ENCODE measurements at places on chromosomes 1 and 21.

DNA sequence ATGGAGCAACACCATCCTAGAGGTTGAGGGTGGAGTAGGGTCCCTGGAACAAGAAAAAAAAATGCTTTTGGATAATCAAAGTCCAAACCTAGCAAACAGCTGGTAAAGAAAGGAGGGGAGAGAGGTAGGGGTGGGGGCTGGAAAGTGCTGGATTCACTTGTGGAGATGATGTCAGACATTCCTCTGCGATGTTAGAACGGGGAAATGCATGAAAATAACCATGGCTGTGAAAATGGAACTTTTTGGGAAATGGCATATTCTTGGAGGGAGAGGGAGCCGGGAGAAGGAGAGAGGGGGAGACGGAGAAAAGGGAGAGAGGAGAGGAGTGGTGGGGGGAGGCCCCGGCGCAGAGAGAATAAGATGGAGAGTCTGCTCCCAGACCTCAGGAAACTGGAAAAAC lies 53.6 kb downstream of the OLFML2B start:
- H3K4me3 ChIP-seq, result no peak overlapping the region
- no peaks in the 10 kb centered on the region for H3K4me1 ChIP-seq
- H3K27me3 ChIP-seq, result no peaks in the 10 kb centered on the region
- DNase-seq, result no peak
- H3K36me3 ChIP-seq, result peaks cover 16% of the 10 kb centered on the region
- H3K27ac ChIP-seq, result no peak overlapping the region

GRCh38 chr1:175054736-175055135 lies 12.9 kb upstream of the TNN start:
- H3K36me3 ChIP-seq, result no peaks in the 10 kb centered on the region
- H3K27ac ChIP-seq, result no peak overlapping the region
- H3K4me1 ChIP-seq, result no peaks in the 10 kb centered on the region
- H3K4me3 ChIP-seq, result no peak overlapping the region
- H3K27me3 ChIP-seq, result peaks cover 9% of the 10 kb centered on the region
- no peak for DNase-seq

DNA sequence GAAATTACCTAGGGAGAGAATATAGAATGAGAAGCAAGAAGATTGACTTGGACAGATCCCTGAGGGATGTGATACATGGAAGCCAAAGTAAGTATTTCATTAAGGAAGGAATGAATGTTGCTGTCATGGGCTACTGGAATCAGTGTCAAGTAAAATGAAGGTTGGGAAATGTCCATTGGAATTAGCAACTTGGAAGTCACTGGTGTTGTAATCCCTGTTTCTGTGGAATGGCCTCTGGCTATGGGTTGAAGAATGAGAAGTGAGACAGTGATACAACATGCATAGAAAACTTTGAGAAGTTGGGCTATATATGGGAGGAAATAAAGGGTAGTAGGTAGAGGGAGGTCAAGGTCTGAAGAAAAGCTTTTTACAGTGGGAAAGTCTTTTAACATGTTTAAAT lies 54.7 kb downstream of the CCDC18 start:
- H3K27ac ChIP-seq, result no peak overlapping the region
- DNase-seq, result no peak
- no peaks in the 10 kb centered on the region for H3K4me1 ChIP-seq
- H3K36me3 ChIP-seq, result peaks cover 5% of the 10 kb centered on the region
- H3K27me3 ChIP-seq, result no peaks in the 10 kb centered on the region

DNA sequence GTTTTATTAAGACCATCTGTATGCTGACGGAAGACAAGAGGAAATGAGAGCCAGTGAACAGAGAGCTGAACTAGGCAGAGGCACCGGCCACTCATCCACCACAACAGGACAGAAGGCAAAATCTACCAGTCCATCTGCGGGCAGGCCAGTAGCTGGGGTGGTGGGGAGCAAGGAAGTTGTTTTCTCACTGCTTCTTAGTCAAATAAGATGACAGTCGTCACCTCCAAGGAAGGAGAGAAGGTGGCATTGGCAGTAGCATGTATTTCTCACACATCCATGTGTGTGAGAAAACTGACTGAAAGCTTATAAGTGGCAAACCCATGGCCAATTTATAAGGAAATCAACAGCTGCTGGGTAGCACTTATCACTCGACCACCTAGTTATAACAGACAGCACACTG lies 8.2 kb downstream of the TTC13 start:
- peaks cover 10% of the 10 kb centered on the region for H3K36me3 ChIP-seq
- DNase-seq, result no peak
- H3K4me3 ChIP-seq, result no peak overlapping the region
- peaks cover 40% of the 10 kb centered on the region for H3K4me1 ChIP-seq

- peak overlapping the region; percentile 97 for H3K4me3 ChIP-seq
- peaks cover 47% of the 10 kb centered on the region for H3K4me1 ChIP-seq
- peaks cover 12% of the 10 kb centered on the region for H3K36me3 ChIP-seq
- no peaks in the 10 kb centered on the region for H3K27me3 ChIP-seq
- H3K27ac ChIP-seq, result no peak overlapping the region
Observed at GRCh38 chr1:231335663-231336602, 1.7 kb downstream of the EXOC8 start.

GRCh38 chr1:71861022-71861421 lies 421.3 kb downstream of the NEGR1 start:
- peak; percentile 0 for DNase-seq
- no peaks in the 10 kb centered on the region for H3K36me3 ChIP-seq
- H3K27ac ChIP-seq, result no peak overlapping the region
- no peak overlapping the region for H3K4me3 ChIP-seq

DNA sequence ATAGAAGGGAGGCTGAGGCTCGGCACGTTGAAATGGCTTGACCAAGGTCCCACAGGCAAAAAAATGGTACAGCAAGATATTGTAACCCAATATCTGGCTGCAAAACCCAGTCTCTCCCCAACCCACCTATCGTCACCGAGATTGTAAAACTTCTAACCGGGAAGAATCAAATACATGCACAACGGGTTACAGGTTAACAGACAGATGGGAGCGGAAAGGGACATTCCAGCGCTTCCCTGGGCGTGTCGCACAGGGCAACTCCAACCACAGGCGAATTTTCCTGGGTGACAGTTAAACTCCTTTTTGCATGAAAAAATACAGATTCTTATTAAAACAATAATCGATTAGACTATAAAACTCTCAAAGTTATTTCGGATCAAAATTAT lies 31.8 kb upstream of the JUN start:
- H3K27ac ChIP-seq, result peak overlapping the region; percentile 71
- H3K4me3 ChIP-seq, result peak overlapping the region; percentile 82
- DNase-seq, result no peak
- no peaks in the 10 kb centered on the region for H3K36me3 ChIP-seq
- no peaks in the 10 kb centered on the region for H3K27me3 ChIP-seq
- H3K4me1 ChIP-seq, result peaks cover 47% of the 10 kb centered on the region

GRCh38 chr1:92567211-92567868 lies 80.6 kb upstream of the GFI1 start:
- no peaks in the 10 kb centered on the region for H3K36me3 ChIP-seq
- H3K4me3 ChIP-seq, result no peak overlapping the region
- H3K27ac ChIP-seq, result no peak overlapping the region
- DNase-seq, result no peak

- H3K27ac ChIP-seq, result no peak overlapping the region
- H3K36me3 ChIP-seq, result no peaks in the 10 kb centered on the region
- H3K4me1 ChIP-seq, result no peaks in the 10 kb centered on the region
- H3K27me3 ChIP-seq, result no peaks in the 10 kb centered on the region
- no peak overlapping the region for H3K4me3 ChIP-seq
Observed at GRCh38 chr1:114037631-114037890, 58.3 kb downstream of the OLFML3 start.

DNA sequence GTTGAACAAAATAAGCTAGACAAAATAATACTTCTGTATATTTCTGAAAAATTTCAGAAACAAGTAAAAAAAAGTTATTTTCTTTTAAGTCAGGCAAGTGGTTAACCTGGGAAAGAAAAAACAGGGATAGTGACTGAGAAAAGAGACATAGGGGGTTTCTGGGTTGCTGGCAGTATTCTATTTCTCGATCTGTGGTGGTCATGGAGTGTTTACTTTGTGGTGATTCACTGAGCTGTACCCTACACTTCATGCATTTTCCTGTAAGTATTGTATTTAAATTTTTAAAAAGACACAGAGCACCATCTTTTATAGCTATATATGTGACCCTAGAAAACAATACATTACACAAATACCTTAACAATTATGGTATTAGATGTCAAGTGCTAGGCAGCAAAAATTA lies 58.2 kb downstream of the ZNF644 start:
- H3K36me3 ChIP-seq, result no peaks in the 10 kb centered on the region
- H3K4me1 ChIP-seq, result no peaks in the 10 kb centered on the region
- H3K4me3 ChIP-seq, result no peak overlapping the region

DNA sequence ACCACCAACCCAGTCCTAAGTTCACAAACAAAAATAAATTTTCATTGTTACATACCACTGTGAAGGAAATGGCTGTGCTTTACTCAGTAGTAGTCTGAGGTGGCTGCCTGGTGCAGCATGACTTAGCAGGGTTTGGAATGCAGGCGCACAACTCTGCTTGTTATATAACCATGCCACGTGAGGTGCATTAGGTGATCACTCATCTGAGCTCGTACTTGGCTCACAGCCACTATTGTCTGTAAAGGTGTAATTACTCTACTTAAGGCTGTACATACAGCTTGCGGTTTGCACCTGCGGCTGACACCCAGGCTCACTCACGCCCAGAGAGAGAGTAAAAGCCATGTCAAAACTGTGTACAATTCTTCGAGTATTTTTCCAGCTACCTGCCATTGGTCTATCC lies 599.4 kb downstream of the LTN1 start:
- no peak overlapping the region for H3K27ac ChIP-seq
- no peak for DNase-seq
- H3K36me3 ChIP-seq, result no peaks in the 10 kb centered on the region
- H3K27me3 ChIP-seq, result no peaks in the 10 kb centered on the region

DNA sequence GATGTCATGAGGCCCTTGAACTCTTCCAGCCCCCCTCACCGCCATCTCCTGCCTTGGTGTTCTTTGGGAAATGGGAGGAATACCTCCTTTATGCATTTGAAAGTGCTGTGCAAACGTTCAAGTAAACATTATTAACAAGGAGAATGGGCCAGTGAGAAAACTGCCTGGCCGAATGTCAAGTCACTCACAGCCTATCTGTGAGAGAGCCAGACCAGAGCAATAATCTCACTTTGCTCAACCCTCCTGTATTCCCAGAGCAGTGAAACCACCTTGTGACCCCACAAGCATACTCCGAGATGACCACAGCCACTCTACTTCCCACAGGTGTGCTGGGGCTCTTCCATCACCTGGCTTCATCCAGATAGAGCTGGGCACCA lies 5.2 kb downstream of the TAL1 start:
- peaks cover 36% of the 10 kb centered on the region for H3K4me1 ChIP-seq
- no peak overlapping the region for H3K27ac ChIP-seq
- DNase-seq, result no peak
- H3K27me3 ChIP-seq, result peaks cover 79% of the 10 kb centered on the region
- H3K36me3 ChIP-seq, result no peaks in the 10 kb centered on the region
- no peak overlapping the region for H3K4me3 ChIP-seq

- no peak overlapping the region for H3K4me3 ChIP-seq
- no peaks in the 10 kb centered on the region for H3K36me3 ChIP-seq
- no peak overlapping the region for H3K27ac ChIP-seq
- H3K4me1 ChIP-seq, result no peaks in the 10 kb centered on the region
- no peaks in the 10 kb centered on the region for H3K27me3 ChIP-seq
- DNase-seq, result no peak
Observed at GRCh38 chr1:116224561-116224960, 113.4 kb downstream of the MAB21L3 start.

DNA sequence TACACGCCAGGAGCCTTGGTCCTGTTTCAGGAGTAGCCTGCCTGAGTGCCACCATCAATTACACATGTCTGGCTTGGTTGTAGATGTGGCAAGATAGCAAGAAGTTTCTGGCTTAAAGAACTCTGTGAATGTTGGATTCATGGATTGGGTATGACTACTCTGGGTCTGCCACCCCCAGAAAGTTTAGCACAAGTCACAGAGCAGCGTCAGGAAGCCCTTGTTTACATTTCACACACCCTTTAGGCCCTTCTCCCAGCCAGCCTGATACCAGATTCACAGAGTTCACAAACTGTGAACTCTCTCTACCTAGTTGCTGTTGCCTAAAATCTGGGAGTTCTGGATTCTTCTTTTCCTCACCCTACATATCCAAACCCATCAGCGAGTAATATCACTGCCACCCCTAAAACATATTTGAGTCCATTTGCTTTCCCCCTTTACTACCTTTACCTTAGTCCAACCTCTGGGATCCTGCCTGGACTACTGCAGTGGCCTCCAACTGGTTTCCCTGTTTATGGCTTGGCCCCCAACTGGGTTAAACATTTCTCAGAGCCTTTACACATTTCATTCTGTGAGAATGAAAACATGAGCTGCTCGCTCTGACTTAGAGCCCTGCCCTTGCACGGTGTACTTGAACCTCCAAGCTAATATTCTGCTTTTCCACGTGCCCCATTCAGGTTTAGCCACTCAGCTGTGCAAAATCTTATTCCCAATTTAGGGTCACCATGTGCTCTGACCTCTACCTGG lies 4.1 kb upstream of the CCDC24 start:
- H3K4me1 ChIP-seq, result peaks cover 14% of the 10 kb centered on the region
- DNase-seq, result no peak
- H3K4me3 ChIP-seq, result no peak overlapping the region

DNA sequence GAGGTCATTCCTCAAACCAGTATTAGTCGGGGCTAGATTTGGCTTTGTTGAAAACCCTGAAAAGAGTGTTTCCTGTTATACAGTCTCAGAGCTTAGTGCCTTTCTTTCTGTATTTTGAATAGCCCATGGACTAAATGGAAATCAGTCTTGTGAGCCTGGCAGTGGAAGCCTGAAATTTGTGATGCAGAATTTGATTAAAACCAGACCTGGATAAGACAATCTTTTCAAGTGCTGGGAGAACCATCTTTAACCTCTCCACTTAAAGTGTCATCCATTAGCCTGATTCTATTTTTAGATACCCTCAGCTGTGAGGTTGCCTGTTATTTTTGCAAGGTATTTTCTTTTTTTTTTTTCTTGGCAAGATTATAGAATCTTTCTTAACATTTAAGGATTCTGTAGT lies 19.5 kb downstream of the ACTN2 start:
- peaks cover 9% of the 10 kb centered on the region for H3K27me3 ChIP-seq
- no peaks in the 10 kb centered on the region for H3K36me3 ChIP-seq
- no peak overlapping the region for H3K27ac ChIP-seq

DNA sequence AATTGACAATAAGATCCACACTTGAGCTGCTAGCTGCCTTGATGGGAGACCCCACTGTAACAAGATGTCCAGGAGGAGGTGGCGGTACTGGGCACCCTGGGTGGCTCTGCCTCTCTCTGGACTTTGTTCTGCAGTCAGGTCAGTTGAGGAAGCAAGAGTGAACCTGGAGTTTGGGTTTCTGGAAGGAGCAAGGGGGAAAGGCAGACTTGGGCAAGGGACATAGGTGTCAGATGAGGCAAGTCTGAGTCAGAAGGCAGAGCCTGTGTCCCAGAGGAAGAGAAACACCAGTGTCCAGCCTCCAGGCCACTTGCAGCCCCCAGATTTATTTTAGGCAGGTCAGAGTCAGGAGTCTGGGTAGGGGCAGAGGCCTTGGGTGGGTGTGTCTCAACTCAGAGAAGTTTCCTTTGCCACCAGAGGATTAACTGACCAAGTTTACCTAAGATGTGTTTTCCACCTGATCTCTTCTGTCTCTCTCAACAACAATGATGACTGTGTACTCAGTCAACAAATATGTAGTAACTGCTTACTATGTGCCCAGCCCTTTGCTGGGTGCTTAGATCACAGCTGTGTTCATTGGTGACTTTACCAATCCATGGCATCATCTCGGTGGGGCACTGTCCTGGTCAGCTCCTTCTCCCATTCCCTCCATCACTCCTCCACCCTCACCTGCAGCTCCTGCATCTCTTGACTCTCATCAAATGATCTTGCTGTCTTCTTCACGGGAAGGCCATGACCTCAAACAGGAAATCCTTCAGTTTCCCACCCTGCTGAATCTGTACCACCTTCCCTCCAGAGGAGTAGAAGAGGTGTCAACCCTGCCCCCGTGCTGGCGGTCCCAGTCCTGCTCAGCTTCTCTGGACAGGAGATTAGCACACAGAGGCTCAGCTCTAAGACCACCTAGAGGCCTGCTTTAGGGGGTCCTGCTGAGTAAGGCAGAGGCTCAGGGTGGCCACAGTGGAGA lies 36.6 kb downstream of the ELF3 start:
- no peaks in the 10 kb centered on the region for H3K36me3 ChIP-seq
- no peak overlapping the region for H3K4me3 ChIP-seq
- no peak overlapping the region for H3K27ac ChIP-seq
- DNase-seq, result no peak

All from CD4-positive, alpha-beta T cell (primary cell).